ENCODE measurements at places on chromosomes 2 and 18.

GRCh38 chr2:234763002-234763873 lies 188.6 kb upstream of the SH3BP4 start:
- DNase-seq, result no peak

DNA sequence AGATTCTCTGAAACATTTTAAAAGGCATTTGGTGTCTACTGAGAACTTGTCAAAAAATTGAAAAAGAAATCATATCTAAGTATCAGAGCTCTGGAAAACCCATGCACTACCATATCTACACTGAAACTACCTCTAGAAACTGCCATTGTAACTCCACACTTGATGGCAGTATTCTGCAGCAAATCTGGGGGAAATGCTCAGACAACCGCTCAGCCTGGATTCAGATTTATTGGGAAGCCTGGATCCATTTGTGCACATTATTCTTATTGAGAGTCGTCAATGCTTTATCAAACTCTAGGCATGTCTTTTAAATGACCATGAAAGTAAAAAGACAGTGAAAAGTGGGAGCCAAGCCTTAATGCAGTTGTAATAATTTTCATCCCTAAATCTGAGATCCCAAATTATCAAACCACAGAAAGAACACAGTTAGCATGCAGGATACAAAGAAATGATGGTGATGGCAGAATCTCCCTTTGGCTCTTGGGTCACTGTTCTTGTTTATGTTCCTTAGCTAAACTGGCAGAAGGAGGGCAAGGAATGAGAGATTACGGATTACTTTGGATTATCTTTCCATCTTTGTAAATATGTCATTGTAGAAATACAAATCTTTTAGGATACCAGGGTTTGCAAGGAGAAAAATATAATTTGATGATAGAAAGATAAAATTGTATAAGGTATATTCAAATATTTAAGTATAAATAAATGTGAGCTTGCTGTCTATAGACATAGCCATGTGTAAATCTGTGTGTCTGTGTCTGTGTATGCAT lies 512.1 kb upstream of the SYT4 start:
- no peak for DNase-seq

DNA sequence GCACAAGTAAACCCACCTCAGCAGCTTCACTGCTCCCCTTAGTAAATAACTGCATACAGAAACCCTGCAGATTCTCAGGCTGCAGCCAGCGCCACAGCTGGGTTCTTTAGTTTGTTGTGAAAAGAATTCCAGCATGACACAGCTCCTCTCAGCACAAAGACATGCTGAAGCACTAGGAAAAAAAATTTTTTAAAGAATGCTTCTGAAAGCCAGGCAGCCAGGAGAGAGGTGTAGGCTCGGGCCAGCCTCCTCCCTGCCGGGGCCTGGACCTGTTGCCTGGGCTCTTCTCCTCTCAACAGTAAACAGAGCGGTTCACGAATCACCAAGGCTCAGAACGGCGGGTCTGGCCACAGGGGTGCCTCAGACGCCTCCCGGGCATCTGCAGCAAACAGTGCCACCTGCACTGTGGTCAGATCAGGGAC lies 95.7 kb upstream of the POU3F3 start:
- no peak for DNase-seq

- DNase-seq, result no peak
Measured at GRCh38 chr18:44601447-44601846, 79.2 kb upstream of the SETBP1 start.

GRCh38 chr2:16485251-16485650 lies 180.4 kb downstream of the CYRIA start:
- no peak for DNase-seq

GRCh38 chr18:9772847-9773677 lies 65.0 kb downstream of the RAB31 start:
- DNase-seq, result no peak

DNA sequence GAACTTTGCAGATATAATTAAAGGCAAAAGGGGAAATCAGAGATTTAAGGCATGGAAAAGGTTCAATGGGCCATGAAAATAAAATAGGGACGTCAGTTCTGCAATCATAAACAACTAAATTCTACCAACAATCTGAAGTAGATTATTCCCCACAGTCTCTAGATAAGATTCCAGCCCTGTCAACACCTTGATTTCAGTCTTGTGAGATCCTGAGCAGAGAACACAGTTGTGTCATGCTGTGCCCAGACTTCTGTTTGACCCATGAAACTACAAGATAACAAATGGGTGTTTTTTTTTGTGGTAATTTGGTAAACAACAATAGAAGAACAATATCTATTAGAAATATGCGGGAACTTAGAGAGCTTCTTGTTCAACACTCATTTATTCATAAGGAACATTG lies 66.2 kb upstream of the RIT2 start:
- no peak for DNase-seq

DNA sequence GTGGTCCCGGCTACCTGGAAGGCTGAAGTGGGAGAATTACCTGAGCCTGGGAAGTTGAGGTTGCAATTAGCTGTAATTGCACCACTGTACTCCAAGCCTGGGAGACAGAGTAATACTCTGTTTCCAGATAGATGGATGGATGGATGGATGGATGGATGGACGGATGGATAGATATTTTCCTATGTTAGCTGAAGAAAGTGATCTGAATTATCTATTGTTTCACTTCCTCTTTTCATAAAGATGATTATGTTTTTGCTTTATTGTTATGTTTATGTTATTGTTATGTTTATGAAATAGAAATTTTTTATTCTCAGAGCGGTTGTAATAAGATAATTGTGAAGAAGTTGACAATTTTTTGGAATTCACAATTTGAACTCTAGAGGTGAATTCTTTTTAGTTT lies 33.3 kb upstream of the TTC27 start:
- DNase-seq, result no peak

- no peak for DNase-seq
Measured at GRCh38 chr2:190875891-190876290, 4.7 kb upstream of the GLS start.

DNA sequence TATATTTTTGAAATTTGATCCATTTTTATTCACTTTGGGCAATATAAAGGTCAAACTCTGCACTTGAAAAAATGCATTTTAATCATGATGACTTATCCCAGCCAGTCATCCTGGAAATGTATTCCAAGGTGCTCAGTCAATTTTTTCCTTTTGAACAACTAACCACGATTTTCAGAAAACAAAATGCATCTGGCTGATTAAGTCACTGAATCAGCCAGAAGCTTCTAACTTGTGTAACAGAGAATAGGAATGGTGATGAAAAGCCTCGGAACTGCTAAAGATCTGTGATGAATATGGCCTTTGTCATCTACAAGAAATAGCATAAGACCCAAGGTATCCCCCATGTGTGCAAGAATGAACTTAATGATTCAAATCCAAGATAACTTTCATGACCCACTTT lies 572.7 kb downstream of the EPHA4 start:
- no peak for DNase-seq

GRCh38 chr18:2655178-2655953 lies at the start of gene SMCHD1:
TSS of gene SMCHD1 (plus strand) at chr18:2655726. CDS start at chr18:2656076, 350 bp downstream.
- no peak for DNase-seq

DNA sequence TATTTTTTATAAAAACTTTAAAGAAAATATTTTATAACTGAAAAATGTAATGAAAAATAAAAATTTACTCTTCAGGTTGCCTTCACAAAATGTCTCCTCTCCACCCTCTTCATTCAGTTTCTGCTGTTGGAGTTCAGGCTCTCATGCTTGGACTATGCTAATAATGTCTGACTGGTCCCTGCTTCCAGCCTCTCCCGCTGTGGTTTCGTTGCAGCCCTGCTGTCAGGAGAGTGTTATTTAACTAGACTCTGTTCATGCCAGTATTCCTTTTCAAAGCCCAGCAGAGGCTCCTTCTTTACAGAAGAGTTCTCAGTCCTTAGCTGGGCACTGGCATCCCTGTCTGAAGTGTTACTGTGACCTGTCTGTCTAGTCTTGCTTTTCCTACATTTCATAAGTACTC lies 40.4 kb downstream of the CLIP4 start:
- DNase-seq, result no peak

- DNase-seq, result no peak
Measured at GRCh38 chr2:43370146-43370545, 143.7 kb upstream of the ZFP36L2 start.

DNA sequence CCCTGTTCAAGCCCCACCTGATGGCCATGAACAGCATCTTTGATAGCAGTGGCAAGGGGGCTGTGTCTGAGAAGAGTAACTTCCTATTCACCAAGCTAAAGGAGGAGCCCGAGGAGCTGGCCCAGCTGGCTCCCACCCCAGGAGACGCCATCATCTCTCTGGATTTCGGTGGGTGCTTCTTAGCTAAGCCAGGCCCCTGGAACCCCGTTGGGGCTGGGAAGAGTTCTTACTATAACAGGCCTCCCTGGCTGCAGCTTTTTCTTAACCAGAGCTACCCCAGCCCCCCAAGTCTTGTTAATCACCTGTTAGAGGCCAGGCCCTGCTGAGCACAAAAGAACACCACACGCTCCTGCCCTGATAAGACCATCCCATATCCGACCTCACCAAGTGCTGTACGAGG lies 79.4 kb downstream of the EPAS1 start:
- no peak for DNase-seq

DNA sequence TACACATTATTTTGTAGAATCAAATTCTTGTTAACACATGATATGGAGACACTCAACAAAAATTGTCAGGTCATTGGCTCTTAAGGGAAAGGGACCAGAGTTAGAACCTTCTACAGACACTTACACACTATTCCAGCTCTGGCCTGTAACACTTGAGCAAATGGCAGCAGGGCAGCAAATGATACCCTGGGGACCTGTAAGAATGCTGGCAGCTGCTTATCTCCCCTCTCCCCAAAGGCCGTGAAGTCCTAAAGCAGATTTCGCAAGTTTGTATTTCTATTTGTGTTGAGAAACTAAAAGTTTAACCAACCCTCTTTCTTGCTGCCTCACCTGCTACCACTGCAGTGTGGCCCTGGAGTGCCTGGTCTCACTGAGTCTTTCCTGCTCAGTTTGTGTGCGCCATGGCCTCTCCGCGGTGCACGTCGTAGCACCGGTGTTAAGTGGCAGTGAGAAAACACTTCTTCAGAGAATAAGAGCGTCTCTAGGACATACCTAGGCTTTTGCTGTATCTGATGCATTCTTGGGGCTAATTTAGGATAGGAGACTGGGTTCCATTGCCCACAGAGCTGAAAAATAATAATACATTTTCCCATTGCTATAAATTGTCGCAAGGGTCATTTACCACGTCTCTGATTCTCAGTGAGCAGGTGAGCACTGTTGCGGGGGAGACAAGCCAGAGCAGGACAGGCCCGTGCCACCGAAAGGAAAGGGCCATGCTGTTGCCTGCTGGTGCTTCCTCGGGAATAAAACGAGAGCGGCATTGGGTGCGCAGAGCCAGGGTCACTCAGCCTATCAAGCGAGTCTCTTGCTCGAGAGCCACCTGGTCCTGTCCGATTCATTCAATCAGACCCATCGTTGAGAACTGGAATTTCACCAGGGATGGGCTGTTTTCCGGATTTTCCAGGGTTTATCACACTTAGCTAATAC lies 204.9 kb downstream of the PTGR3 start:
- no peak for DNase-seq

DNA sequence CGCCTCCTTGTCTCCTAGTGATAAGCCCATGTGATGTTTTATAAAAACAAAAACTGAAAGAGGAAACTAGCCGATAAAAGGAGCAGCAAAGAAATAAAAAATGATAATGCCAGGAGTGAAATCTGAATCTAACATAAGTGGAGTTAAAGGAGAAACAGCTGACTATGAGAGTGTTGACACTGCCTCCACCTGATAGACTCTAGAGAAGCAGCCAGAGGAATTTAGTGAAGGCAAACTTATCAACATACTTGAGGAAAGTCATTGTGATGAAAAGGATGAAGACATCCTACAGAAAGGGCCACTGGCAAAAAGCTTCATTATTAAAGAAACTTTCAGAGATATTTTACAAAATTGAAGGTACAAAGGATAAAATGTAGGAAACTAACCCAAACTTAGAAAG lies 1.9 kb downstream of the M1AP start:
- DNase-seq, result no peak

DNA sequence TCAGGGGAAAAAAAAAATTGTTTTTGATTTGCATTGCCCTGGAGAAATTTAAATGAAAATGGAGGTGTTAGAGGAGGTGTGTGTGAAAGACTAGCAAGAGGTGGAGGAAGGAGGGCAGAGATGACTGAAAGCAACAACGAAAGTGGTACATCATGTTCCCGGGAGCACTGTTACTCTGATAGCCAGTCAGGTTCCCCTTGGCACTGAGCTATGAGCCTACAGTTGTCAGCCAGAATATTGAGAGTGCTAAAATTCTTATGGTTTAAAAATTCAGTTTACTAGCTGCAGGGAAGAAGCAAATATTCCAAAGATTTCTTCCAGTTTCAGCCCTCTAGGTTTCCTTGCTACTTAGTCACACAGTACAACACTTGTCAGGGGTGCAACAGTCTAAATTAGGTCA lies 366.7 kb upstream of the DLGAP1 start:
- no peak for DNase-seq

DNA sequence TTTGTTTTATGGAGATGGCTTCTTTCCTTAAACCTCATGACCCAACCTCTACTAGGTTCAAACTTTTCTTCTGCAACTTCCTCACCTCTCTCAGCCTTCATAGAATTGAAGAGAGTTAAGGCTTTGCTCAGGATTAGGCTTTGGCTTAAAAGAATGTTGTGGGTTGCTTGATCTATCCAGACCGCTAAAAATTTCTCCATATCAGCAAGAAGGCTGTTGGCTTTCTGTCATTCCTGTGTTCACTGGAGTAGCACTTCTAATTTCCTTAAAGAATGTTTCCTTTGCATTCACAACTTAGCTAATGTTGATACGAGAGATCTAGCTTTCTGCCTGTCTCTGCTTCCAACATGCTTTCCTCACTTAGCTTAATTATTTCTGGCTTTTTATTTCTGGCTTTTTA lies 58.1 kb upstream of the KYNU start:
- no peak for DNase-seq

DNA sequence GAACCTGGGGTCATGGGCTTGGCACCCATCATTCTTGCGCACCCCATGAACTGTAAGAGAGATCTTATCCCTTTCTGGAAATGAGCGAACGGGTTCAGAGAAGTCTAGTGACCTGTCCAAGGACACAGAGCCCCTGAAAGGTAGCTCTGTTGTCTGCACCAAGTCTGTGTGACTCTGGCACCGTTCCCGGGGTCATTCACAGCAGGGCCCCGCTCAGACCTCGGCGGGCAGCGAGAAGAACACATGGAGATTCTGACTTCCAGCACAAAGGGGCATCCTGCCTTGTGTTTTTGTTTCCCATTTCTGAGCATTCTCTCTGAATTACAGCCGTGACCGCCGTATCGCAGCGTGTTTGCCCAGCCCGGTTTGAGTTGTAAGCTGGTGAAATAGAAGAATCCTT lies 231.7 kb downstream of the KLHL29 start:
- DNase-seq, result no peak

DNA sequence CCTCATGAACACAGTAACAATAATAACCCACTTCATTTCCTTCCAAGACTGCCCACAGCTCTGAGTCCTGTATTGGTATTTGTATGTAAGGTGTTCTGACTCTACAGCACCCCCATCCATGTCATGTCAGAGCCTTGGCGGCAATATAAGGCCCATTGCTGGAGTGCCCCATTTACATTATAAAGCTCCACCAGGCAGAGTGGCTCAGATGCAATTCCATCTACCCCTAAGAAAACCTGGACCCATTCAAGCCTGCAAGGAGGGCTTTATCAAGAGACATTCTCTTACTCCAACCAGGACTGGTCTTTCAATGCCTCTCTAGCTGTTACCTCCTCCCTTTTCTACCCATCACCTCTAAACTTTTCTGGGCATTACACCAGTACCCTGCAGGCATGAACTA lies 101.6 kb downstream of the ANTXR1 start:
- no peak for DNase-seq

All from glomerular endothelial cell (primary cell).